ENCODE measurements at places on chromosomes 5 and 9. TPM values are rescaled to one million over a fixed set of nuclear protein-coding genes. Genes with fewer than 3 reads are reported as not detected.

DNA sequence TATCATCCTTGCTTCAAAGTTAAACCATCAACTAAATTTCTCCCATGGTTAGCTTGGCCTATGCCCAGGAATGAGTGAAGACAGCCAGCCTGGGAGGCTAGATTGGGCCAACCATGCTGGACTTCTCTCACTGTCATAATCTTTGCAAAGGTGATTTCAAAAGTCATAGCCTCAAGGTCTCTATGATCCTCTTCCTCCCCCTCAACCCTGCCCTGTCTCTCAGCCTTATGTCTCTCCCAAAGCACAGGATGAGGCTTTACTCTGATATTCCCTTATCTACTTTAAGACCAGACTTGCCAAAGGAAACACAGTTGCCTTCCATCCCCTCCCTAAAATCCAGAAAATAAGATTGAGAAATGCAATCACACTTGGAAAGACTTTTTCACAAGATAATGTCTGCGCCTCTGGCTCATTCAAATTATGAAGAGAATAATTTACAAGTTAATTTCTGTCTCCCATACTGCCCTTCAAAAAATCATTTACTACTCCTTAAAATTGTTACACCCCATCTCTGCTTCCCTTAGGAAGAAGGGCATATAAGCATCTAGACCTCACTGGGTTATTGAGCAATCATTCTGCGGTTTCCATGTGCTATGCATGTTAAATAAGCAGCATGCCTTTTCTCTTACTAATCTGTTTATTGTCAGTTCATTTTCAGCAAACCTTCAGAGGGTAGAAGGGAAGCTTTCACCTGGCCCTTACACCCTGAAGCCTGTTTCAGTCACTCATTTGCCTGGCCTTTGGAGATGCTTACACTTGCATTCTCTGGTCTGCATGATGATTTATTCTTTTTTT is 113.8 kb upstream of the ANKRD55 start:
- no peak overlapping the region for H3K4me3 ChIP-seq
- H3K4me1 ChIP-seq, result peaks cover 44% of the 10 kb centered on the region
- DNase-seq, result no peak

- H3K27ac ChIP-seq, result no peak overlapping the region
- DNase-seq, result no peak
- H3K36me3 ChIP-seq, result no peaks in the 10 kb centered on the region
- peaks cover 2% of the 10 kb centered on the region for H3K27me3 ChIP-seq
- no peak overlapping the region for H3K4me3 ChIP-seq
- peaks cover 24% of the 10 kb centered on the region for H3K4me1 ChIP-seq
Measured at GRCh38 chr5:95864944-95865504, 42.5 kb upstream of the GLRX start.

DNA sequence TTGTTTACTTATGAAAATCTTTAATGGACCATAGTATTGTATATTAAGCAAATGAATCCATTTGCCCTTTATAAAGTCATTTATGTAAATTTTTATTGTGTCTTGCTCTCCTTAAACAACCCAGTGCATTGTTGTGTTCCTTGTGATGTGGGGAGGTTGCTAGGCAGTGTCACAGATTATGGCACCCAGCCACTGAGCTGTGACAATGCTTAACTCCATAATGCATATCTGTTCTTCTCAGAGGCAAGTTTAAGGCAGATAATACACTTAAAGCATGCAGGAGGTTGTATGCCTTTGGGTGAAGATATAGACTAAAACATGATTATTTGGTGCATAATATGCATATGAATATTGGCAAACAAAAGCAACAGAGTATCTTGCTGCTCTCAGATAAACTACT is 269.6 kb upstream of the RIOK2 start:
- no peak for DNase-seq
- H3K4me1 ChIP-seq, result no peaks in the 10 kb centered on the region
- no peaks in the 10 kb centered on the region for H3K36me3 ChIP-seq
- no peak overlapping the region for H3K27ac ChIP-seq
- no peaks in the 10 kb centered on the region for H3K27me3 ChIP-seq
- no peak overlapping the region for H3K4me3 ChIP-seq

- H3K27me3 ChIP-seq, result peaks cover 7% of the 10 kb centered on the region
- no peak for DNase-seq
- H3K27ac ChIP-seq, result peak overlapping the region; percentile 47
- peaks cover 45% of the 10 kb centered on the region for H3K4me1 ChIP-seq
- no peak overlapping the region for H3K4me3 ChIP-seq
- H3K36me3 ChIP-seq, result no peaks in the 10 kb centered on the region
Measured at GRCh38 chr9:87405677-87406542, 91.8 kb upstream of the DAPK1 start.

Gene SCGB3A2
- total RNA-seq, result 0.49 TPM

Data from mesothelial cell of epicardium (in vitro differentiated cells).